ENCODE measurements at places on chromosomes 2 and 18. TPM values are rescaled to one million over a fixed set of nuclear protein-coding genes. Genes with fewer than 3 reads are reported as not detected.

DNA sequence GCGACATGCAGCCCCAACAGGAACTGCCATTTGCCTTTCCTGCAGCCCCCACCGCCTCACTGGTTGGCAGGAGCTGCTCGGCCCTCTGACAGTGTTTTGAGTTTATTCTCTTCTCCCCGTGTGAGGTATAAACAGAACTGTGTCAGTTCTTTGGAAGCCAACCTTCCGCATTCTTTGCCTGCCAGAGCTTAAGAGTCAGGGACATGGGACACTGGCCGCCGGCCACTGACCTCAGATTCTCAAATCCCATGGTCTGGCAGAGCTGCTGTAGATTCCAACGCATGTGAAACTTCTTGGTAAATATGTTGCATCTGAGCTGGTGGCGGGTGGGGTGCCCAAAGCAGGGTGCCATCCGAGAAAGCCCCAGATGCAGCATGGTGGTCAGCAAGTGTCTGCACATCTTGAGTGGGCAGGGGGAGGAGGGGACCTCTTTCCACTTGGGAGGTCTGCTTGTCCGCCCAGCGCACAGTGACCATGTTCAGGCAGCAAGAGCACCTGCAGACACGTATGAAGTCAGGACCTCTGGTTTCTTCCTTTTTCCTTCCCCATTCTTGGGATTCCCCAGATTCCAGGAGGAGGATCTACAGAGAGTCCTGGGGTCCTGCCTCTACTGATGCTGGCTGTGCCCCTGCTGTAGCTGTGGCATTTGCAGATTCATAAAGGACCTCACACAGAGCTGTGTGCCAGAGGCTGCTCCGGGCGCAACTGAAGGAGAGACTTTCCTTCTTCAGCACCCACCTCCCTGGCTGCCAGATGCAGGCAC, 23.8 kb downstream of the ASB18 start:
- peaks cover 7% of the 10 kb centered on the region for H3K4me1 ChIP-seq
- no peak overlapping the region for H3K4me3 ChIP-seq
- no peak overlapping the region for H3K27ac ChIP-seq
- no peaks in the 10 kb centered on the region for H3K36me3 ChIP-seq

DNA sequence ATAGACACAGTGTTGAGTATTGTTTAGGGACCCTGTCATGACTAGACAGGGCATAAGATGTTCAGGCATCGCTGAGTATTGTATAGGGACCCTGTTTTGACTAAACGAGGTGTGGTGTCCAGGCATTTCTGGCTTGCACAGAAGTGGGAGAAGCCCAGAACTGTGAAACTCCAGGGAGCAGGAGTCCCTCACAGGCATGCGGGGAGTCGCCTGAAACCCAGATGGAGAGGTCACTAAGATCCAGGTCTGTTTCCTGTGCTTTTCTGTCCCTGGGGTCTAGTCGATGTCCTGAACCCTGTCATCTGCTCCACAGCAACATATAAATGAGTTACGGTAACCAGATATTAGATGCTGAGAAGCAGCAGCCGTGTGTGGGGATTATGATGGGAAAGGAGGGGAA, 469.0 kb upstream of the SALL3 start:
- H3K27ac ChIP-seq, result no peak overlapping the region
- H3K27me3 ChIP-seq, result no peaks in the 10 kb centered on the region
- DNase-seq, result no peak
- no peak overlapping the region for H3K4me3 ChIP-seq
- H3K4me1 ChIP-seq, result no peaks in the 10 kb centered on the region
- H3K36me3 ChIP-seq, result no peaks in the 10 kb centered on the region

DNA sequence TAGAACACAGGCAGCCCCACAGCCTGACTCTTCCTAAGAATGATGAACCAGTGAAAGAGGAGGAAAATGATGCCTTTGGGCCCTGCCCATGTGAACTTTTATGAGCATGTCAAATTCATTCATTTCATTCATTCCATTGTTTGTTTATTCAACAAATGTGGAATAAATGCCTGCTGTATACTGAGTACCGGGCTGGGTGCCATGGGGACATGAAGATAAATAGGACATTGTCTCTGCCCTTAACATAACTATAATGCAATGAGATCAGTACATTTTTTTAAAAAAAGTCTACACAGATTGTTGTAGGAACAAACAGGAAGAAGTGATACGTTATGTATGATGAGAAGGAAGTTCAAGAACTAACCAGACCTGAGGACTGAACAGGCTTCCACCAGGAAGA, 14.7 kb downstream of the MREG start:
- no peak for DNase-seq
- H3K27ac ChIP-seq, result no peak overlapping the region

- H3K36me3 ChIP-seq, result no peaks in the 10 kb centered on the region
- no peak for DNase-seq
- H3K27ac ChIP-seq, result peak overlapping the region; percentile 7
- H3K27me3 ChIP-seq, result no peaks in the 10 kb centered on the region
- H3K4me3 ChIP-seq, result no peak overlapping the region
- H3K4me1 ChIP-seq, result no peaks in the 10 kb centered on the region
These were observed 95.9 kb downstream of the DGKD start for GRCh38 chr2:233449921-233450863.

TSGA10 gene
- polyA plus RNA-seq, result 26.4 TPM

All from naive thymus-derived CD8-positive, alpha-beta T cell (primary cell).